ENCODE measurements at places on chromosomes 2 and 18.

- DNase-seq: no peak
Observed at GRCh38 chr2:35454966-35455638, 900.5 kb upstream of the CRIM1 start.

DNA sequence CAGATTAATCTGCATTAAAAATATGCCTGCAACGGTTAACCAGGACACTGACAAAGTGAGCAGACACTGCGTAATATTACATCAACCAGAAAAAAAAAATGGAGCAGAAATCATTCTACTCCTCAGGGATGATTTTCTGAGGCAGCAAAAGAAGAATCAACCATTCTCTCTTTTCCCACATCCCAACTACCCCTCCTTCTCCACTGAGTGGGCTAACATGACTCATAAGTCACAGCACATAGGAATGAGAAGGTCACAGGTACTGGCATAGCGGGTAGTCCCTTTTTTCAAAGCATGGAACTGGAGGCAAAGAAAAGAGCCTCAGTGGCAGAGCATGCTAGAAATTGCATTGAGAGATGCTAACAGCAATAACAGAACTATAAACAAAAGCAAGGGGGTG lies 54.3 kb upstream of the TSPYL6 start:
- DNase-seq: no peak

DNA sequence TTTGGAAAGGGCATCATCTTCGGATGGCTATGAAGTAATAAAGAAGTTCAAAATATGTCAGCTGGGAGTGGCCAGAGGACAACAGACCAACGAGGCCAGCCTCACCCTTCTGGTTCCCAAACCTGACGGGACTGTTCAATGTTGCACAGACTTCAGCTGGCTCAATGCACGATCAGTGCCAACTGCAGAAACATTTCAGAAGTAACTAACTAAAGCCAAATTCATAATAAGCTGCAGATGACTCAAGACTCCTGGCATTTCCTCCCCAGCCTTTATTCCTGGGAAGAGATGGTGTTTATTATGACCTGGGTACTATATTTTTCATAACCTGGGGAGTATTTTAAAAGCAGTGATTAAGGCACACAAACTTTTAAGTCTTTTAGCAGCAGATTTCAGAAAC lies 3.8 kb upstream of the ATP6V1C2 start:
- no peak for DNase-seq

- no peak for DNase-seq
Observed at GRCh38 chr2:29042561-29043075, 31.7 kb downstream of the PCARE start.

GRCh38 chr2:63658176-63658968 lies 69.6 kb downstream of the MDH1 start:
- no peak for DNase-seq

DNA sequence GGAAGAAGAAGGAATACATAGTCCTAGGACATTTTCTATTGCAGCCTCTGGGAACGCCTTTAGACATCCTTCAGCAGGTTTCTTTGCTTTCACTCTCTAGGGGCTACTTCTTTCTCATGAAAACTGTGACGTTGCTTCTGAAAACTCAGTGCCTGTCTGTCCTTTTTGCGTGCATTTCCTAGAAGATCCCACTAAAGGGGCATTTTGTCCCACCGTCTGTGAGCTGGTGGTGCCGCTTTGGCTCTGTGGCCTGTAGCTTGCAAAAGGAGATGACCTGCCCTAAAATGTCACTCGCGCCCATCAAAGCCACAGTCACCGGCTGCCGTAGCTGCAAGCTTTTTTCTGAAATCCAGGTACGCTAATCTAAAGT lies 579 bp downstream of the STAT4 start:
- no peak for DNase-seq

- no peak for DNase-seq
Observed at GRCh38 chr2:157922815-157923214, 46.7 kb upstream of the ACVR1 start.

- no peak for DNase-seq
Observed at GRCh38 chr2:230541934-230542380, 126.0 kb downstream of the SP100 start.

DNA sequence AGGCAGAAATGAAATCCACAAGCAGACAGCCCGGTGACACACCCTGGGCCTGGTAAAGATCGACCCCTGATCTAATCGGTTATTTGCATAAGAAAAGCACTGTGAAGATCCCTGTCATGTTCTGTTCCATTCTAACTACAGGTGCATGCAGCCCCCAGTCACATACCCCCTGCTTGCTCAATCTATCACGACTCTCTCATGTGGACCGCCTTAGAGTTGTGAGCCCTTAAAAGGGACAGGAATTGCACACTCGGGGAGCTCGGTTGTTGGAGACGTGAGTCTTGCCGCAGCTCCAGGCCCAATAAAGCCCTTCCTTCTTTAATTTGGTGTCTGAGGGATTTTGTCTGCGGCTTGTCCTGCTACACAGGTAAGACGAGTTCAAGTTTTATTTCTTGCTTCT lies 13.4 kb upstream of the IL1B start:
- DNase-seq: no peak

DNA sequence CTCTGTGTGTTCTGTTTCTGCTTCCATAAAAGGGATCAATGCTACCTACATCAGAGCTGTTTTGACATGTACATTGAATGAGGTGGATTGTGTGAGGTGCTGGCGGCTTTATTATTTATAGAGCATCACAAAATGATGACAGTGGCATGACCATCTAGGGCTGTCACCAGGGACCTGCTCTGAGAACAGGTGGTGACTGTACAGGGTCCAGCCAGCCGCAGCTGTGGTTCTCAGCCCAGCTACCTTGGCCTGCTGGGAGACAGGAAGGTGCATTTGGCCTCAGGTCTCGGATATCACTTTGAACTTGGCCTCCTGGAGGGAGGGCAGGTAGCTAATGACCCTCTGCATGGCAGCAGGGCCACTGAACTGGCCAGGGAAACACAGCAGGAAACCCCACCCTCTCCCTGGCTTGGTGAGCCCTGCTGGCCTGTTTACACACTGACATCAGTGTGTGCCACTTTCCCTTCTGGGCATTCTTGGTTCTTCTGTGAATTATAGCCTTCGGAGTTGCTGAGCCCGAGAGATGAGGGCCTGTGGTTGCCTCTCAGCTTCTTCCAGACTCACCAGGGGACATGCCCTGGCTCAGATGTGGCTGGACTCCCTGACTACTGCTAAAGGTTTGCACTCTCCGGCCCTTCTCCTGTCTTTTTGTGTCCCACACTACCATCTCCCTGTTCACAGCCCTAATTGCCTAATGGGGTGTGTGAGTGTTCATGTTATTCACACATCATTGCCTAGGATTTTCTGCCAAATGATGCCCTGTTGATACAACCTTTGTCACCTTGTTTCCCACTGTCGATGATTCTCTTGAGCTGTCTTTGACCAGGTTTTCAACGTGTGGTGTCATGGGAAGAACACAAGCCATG lies 109.2 kb upstream of the RAB12 start:
- no peak for DNase-seq

Data from CD14-positive monocyte (primary cell).